Right renal cortex interstitium (tissue), 3 donors: ENCODE measurements at places on chromosomes 5 and 9.

DNA sequence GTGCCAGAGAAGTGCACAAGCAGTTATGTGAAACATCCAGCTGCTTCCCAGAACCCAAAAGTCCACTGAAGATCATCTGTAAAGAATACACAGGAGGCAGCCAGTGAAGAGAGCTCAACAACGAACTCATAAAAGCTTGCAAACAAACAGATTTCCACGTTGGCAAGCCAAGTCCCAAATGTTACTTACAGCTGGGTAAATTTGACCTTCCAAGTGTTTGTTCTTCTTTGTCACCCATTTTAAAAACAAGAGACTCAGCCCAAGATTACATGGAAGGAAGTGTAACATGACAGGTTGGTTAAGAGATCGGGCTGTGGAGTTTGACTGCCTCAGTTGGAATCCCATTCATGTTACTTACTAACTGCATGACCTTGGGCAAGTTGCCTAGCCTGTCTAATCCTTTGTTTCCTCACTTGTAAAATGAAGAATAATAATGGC, 174.9 kb upstream of the PAPPA start:
- no peak for DNase-seq

DNA sequence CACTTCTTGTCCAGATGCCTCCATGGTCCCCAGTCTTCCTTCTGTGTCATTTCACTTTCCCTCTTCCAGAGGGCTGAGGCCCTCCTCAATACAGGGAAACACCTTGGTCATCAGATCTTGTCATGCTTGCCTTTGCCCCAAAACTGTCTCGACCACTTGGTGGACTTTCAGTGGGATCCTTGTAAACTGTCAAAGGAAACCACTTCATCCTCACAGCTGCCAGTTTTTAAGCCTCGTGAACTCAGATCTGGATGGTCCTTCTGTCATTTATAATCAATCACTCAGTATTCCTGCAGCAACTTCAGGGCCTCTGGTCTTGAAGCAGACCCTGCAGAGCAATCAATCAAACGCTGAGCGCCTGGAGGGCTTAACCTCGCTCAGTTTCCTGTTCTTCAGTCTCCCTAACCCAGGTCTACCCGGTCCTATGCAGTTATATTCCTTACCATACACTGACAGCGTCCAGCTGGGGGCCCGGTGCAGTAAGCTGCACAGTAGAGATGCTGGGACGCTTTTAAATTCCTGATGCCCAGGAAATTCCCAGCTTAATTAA, 74.6 kb downstream of the GOLPH3 start:
- no peak for DNase-seq

DNA sequence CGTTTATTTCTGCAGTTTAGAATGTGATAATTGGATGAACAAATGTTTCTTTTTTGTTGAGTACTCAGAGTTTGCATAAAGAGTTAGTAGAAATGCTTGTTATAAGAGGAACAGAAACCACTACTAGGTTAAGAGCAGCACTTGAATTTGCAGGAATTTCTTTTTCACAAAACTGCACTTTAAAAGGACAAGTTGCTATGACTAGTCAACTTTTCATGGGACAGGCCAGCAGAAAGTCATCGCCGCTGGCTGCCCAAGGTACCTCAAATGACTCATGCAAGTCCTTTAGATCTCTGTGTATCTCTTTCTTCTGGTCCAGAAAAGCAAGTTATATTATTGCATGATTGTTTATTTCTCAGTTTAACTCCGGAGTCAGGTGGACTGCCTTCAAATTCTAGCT, 97.3 kb upstream of the HMHB1 start:
- no peak for DNase-seq

GRCh38 chr5:158304607-158305006, 445.7 kb upstream of the CLINT1 start:
- DNase-seq = no peak

DNA sequence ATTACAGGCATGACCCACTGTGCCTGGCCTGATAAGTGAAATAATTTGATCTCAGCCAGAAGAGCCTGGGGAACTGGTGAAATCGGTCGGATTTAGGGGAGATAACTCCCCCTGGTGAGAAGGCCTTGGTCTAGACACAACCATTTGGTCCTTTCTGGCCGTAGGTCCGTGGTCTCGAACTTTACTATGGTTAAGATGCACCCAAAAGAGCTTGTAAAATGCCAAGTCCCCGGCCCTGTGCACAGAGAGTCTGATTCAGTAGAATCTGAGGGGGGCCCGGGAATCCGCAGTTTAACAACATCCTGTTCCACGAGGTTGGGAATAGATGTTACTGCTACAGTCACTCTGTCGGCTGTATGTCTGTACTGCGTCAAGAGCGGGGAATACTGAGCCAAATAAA, 140.7 kb downstream of the C9orf50 start:
- DNase-seq = no peak

DNA sequence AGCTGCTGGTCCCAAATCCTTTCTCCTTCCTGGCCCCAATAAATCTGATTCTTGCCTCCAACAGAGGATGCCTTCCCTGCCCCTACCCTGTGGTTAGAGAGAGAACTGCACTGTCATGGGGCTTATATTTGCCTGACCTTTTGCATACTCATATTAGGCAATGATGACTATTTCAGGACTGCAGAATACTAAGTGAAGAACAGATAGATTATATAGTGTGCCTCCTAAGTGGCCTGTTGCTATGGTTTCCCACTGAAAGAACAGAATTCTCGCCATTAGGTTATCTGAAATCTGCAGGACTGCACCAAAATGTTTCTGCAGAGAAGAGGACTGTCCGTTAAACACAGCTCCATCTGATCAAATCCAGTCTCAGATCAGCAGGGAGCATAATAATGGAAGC, 87.3 kb upstream of the CCNG1 start:
- no peak for DNase-seq

- DNase-seq = no peak
Observed at GRCh38 chr9:126661521-126662251, 48.0 kb downstream of the LMX1B start.

DNA sequence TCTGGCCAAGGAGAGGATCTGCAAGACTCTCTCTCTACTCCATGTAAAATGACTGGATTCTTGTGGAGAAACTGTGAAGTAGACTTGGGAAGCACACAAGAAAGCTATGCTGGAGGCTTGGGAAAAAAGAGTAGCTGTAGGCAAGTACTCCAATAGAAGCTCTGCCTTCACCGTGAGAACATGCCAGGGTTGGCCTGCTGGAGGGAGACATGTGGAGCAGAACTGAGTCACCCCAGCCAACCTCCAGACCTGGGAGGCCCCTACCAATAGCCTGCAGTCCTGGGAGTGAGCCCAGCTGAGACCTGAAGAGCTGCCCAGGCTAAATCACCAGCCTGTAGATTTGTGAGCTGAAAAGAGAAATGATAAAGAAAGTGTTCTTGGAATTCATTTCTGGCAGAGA, 66.6 kb downstream of the DEPDC1B start:
- DNase-seq = no peak

- no peak for DNase-seq
Observed at GRCh38 chr5:63247651-63248050, 669.0 kb downstream of the LRRC70 start.

- DNase-seq = peak; percentile 43
Observed at GRCh38 chr5:72452515-72453245, 54.5 kb downstream of the ZNF366 start.

GRCh38 chr5:88782571-88782970, 100.4 kb downstream of the MEF2C start:
- no peak for DNase-seq

DNA sequence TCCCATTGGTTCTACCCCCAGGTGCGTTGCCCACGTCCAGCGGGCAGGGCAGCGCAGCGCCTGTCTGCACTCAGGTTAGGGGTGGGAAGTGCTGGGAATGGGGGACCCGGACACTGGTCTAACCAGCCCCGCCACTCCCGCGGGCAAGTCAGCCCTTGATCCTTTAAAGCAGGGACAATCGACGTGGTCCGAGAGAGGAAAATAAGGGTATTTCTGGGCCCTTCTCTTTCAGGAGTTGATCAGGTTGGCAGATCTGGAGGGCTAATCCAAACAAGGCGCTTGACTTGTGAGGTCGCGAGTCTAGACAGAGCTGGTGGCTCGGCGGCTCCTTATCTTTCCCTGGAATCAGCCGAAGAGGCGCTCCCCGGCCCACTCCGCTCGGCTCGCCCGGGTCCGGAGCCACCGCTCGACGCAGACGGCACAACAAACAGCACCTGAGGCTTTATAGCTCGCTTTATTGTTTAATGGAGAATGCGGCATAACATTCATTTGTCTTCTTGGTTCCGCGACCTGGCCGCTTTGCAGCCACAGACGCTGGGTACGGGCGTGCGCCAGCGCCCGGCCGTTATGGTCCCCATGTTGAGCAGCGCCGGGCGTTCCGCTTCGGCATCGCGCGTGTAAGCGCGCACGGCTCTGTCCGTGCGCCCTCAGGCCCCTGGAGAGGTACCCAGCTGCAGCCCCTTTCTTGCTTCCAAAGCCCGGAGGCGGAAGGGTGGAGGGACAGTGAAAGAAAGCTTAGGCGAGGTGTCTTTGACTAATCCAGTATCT, 15.8 kb downstream of the ISL1 start:
- DNase-seq = no peak

GRCh38 chr5:9621379-9621903, 8.7 kb downstream of the TAS2R1 start:
- no peak for DNase-seq

GRCh38 chr9:76023715-76024195, 133.3 kb downstream of the PCSK5 start:
- DNase-seq = no peak

DNA sequence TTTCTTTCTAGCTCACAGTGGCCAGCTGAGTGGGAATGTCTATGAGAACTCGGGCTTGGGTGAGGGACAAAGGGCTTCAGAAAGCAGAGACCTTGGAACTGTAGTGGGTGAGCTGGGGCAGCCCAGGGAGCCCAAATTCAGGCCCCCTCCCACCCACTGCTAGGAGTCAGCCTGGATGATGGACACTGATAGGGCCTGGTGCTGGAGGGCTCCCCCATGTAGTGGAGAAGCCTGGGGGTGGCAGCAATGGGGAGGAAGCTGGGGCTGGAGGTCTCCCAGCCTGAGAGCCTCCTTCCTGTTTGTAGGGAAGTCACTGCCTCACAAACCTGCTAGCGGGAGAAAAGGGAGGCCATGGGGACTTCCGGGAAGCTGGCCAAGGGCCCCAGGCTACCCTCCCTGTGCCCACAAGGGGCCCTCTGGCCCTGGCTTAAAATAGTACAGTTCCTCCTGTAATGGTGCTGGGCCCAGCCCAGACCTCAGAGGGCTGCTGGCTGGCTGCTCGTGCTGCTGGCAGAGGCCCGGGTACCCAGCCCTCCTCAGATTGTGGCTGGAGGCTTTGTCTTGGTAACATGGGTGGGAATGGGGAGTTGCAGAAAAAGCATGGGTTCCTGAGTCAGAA, 6.3 kb upstream of the NR5A1 start:
- no peak for DNase-seq

- DNase-seq = no peak
Observed at GRCh38 chr9:114722081-114722621, 40.2 kb upstream of the TEX48 start.

DNA sequence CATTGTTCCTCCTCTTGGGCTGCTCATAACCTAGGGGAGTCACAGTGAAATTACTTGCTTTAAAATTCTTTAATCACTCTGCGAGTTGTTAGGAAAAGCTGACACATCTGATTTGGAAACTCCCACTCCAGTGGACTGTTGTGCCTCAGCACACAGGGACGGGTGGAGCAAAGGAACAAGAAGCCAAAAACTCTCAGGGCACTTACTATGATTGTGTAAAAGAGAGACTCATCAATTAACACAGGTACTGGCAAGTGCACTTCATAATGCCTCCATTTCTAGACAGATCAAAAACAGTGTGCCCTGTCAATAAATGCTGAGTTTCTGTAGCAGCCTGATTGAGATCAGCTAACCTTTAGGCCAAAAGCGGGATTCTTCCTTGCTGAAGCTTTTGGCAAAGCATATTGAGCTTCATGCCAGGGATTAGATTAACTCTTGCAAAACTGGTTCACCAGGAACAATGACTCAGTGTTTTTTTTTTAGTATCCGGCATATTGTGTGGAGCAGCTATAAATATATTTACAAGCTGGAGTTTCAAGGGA, 55.9 kb downstream of the TMC1 start:
- no peak for DNase-seq

- no peak for DNase-seq
Observed at GRCh38 chr9:137554349-137554748, 2.7 kb downstream of the MRPL41 start.

- DNase-seq = peak; percentile 13
Observed at GRCh38 chr5:98827161-98827560, 53.7 kb downstream of the RGMB start.

DNA sequence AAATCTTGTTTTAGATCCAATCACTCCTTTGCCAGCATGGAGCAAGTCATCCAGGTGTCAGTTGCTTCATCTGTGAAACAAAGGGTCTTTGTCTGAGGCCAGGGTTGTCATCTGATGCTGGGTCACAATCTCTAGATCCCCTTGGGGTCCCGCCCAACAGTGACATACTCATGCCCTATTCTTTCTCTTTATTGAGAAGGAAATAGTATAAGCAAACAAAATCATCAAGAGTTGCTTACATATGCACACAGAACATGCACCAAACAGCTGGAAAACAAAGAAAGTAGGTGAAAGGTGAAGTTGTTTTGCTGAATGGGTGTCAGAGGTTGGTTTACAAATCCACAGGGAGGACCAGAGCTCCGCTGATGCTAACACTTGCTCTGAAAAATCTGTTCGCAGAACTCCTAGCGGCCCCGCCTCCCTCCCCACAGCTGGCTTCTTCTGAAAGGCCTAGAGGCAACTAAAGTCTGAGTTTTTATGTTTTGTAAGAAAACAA, 106.1 kb upstream of the SLC44A1 start:
- DNase-seq = no peak

- no peak for DNase-seq
Observed at GRCh38 chr5:172091956-172092732, 85.7 kb upstream of the FBXW11 start.

GRCh38 chr5:155085282-155085989, 71.9 kb downstream of the KIF4B start:
- DNase-seq = no peak

DNA sequence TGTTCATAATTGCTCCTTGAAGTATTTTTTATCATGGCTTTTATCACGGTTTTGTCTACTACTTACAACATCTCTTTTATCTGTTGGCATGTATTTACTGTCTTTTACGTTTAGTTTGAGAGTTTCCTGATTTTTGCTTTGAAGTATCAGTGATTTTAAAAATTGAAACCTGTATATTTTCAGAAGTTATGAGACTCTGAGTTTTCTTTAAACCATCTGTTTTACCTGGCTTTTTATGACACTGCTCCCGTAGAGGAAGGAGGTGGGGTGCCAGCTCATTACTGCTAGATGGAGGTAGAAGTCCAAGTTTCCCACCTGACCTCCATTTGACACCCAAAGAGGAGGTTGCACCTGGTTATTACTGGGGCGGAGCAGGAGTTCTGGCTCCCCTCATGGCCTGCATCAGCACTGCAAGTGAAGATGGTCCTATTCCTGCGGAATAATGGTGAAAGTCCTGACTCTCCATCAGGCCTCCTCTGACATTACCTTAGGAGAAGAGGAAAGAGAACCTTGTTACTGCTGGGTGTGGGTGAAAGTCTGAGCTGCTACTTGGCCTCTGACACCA, 10.0 kb upstream of the ZNF131 start:
- no peak for DNase-seq

DNA sequence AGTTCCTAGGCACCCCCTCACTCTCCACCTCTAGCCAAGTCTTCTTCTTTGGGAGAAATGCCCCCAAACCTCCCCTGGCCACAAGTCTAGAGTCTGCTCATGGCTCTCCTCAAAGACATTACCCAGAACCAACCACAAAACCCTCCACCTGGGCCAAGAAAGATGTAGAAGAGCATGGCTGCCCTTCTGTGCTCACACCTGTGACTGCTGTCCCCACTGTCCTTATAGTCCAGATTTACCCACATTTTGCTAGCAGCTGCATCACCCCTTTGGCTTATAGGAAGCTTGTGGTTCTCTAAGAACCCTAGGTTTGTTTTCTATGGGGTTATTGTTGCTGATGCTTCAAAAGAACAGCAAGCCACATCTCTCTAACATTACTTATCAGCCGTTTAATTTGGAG, 6.1 kb upstream of the GABBR2 start:
- DNase-seq = no peak
